Astrocyte of the hippocampus (primary cell): ENCODE measurements at places on chromosomes 6 and 20.

DNA sequence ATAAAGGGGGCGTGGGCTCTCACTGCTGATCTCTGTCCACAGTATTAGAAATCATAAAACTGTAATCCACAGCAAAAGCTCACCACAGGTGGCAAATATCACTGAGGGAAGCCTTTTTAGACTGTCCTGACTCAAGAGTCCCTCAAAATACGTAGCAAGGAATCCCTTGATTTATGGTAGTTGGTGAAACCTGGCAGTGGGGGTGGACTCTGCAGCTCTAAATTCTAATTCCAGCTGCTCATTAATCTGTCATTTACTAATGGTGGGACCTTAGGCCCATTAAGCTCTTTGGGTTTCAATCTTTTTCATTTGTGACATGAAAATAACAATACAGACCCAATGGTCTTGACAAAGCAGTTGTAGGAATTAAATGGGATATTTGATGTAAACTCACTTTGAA is 32.3 kb downstream of the GMDS start:
- no peak for DNase-seq

DNA sequence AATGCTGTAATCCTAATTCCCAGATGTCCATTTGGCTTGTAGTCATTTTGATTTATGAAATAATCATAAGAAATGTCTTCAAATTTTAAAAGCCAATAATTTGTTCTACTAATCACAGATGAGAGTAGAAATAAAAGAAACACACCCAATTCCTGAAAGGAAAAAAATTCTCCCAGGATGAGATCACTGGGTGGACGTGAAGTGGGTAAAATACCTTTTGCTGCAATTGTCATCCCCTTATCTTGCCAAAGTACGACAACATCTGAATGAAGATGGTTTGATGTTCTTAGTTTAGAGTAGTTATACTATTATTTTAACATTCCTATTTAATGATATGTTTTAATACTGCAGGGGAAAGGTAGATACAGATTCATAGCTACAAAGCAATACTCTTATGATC is 33.7 kb downstream of the MTHFD1L start:
- no peak for DNase-seq

DNA sequence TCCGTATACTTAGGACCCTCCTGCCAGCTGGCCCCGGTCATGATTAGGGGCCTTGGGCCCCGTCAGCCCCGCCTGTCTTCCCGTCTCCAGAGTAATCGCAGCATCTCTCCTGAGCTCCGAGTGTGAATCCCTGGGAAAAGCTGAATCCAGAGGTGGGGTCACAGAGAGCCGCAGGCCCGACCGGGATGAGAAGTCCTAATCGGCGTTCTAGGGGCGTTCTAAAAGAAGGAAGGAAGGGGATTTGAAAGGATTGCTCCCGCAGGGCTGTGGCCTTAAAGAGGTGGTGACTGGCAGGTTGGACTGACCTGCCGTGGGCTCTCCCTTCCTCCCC is 371 bp downstream of the HMGN4 start:
- no peak for DNase-seq

- peak; percentile 22 for DNase-seq
Measured at GRCh38 chr6:119179062-119179461, 100.6 kb upstream of the FAM184A start.

- no peak for DNase-seq
Measured at GRCh38 chr6:159126590-159126989, 42.6 kb upstream of the FNDC1 start.

DNA sequence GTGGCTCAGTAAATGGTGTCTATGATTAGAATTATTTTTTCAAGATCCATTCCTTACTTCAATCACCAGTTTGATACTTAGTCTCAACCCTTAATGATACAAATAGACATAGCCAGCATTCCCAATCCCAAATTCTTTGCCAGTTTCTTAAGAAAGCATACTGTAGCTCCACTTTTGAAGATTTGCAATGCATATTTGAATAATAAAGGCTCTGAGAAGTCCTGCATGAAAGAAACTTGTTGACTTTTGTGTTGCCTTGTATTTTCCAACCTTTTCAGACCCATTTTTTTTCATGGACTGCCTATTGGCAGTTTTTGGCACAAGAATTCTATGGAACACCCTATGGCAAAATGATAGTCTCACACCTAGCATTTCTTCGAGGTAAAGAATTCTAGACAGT is 215.6 kb upstream of the CHD6 start:
- no peak for DNase-seq

GRCh38 chr20:6686171-6686570 is 81.3 kb upstream of the BMP2 start:
- no peak for DNase-seq

GRCh38 chr6:36692220-36692619 is 5.4 kb upstream of the RAB44 start:
- no peak for DNase-seq

DNA sequence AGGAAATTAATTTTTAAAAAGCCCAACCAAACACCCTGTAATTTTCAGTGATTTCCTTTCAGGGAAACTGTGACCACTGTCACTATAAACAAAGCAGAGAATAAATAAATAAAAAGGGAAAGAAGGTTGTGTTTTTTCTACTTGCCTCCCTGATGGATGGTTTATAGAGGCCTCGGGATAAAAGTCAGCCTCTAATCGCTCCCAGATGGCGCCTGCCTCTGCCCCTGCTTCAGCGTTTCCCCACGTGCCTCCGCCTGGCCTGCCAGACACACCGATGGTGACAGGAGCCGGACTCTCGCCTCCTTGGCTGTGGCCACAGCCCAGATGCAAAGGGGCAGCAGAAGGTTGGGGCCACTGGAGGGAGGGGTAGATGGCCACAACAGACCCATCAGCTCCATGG is 327.7 kb downstream of the CDC5L start:
- no peak for DNase-seq

GRCh38 chr6:7887278-7887991 is 23.2 kb downstream of the TXNDC5 start:
- no peak for DNase-seq

DNA sequence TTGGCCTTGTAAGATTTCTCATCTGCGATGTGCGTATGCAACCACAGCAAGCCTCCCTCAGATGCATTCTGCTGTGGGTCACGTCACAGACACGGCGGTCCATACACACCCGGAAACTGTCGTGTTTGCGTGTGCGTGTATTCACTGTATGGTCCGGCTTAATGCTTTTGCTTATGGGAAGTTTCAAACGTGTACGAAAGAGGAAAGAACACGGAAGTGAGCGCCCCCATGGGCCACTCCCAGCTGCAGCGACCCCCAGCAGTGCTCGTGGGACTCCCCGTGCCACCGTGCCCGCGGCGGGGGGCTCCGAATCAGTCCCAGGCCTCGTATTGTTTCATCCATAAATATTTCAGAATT is 10.2 kb downstream of the DLL1 start:
- no peak for DNase-seq

- no peak for DNase-seq
Measured at GRCh38 chr6:39322306-39322850, at the start of gene KCNK16. KCNK16 (minus strand) TSS chr6:39322702; CDS start chr6:39322540, 162 bp downstream.

- no peak for DNase-seq
Measured at GRCh38 chr6:35208419-35208818, 5.3 kb upstream of the SCUBE3 start.

GRCh38 chr6:32975886-32976285 is 7.5 kb downstream of the BRD2 start:
- no peak for DNase-seq

DNA sequence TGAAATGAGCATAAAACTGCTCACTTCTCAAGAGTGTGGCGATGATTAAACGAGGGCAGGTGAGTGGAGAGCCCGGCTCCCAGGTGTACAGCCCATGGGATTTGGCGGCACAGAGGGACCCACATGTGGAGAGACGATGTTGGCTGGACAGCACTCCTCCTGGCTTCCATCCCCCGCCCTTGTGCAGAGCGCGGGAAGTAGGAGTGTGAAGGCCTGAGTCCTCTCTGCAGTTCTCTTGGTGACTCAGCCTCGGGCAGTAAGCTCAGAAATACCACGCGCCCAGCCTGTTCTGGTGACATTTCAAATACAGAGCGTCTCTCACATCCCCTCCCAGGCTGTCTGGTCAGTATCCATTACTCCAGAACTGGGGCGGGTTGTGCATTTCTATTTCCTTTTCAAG is 94.2 kb upstream of the SRSF6 start:
- DNase-seq: no peak

GRCh38 chr6:24897186-24897585 is 38.6 kb downstream of the RIPOR2 start:
- no peak for DNase-seq

GRCh38 chr6:152721956-152722355 is 24.3 kb downstream of the MYCT1 start:
- no peak for DNase-seq

GRCh38 chr20:63682384-63683139 is 13.9 kb upstream of the TNFRSF6B start:
- peak; percentile 96 for DNase-seq

DNA sequence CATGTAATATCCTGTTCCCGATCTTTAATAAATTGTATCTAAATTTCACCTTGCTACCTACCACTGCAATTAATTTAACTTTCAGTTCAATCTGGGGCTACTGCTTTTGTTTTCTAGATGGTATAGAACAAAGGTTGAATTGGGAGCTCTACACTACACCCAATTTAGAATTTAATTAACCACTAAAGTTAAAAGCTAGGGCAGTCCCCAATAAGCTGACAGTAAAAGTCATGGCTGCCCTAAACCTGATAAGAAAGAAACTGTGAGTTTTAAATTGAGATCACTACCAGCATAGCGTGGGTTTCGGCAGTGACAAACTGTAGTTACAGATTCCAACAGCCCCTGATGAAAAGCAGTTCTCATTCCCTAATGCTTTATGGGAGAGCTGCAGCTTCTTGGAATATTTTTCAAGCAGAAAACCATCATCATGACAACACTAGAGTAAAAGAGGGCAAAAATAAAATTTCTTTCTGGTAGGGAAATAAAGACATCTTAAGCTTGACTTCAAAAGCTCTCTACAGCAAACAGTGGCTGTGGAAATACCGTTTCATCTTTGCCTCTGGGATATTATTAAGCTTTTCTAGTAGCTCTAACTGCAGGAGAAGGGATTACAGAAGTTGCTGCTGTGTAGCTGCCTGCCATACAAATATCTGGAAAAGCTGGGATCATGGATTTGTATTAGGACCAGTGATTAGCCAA is 1372.1 kb downstream of the EPHA7 start:
- no peak for DNase-seq

GRCh38 chr20:56861590-56861989 is 232.5 kb downstream of the TFAP2C start:
- no peak for DNase-seq

- peak; percentile 69 for DNase-seq
Measured at GRCh38 chr6:121443971-121444541, 8.6 kb downstream of the GJA1 start.

DNA sequence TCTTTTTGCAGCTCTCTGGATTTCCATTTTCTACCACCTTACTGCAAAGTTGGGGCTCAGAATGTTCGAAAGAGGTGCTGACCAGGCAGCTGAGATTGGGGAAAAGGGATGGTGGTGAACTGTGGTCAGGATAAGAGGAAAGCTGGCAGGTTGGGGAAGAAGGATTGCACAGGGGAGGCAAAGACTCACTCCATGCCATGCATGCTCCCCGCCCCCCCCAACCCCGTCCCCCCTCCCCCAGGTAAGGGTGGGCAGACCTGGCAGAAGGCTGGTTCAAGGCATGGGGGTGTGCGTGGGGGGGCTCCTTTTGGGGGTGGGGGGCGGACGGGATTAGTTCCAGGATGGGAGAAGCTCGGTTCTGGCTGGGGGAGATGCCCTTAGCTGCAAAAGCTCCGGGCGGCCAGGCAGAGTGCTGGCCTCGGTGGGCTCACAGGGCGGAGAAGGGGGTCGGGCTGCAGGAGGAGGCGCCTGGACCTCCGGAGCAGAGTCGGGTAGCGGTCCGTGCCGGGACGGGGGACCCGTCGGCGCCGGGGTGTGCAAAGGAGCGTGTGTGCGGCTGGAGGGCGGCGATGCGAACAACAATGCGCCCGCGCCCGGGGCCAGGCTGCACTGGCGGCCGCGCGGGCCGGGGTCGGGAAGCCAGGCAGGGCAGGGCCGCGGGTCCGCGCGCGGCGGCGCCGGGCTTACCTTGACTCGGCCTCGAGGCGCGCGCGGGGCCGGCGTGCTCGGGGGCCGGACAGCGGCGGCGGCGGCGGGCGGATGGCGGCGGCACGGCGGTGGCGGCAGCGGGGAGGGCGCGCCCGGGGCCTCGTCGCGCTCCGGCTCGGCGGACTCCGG is 880 bp downstream of the ADNP start:
- peak; percentile 51 for DNase-seq

GRCh38 chr20:10328897-10329255 is 105.1 kb downstream of the MKKS start:
- no peak for DNase-seq

DNA sequence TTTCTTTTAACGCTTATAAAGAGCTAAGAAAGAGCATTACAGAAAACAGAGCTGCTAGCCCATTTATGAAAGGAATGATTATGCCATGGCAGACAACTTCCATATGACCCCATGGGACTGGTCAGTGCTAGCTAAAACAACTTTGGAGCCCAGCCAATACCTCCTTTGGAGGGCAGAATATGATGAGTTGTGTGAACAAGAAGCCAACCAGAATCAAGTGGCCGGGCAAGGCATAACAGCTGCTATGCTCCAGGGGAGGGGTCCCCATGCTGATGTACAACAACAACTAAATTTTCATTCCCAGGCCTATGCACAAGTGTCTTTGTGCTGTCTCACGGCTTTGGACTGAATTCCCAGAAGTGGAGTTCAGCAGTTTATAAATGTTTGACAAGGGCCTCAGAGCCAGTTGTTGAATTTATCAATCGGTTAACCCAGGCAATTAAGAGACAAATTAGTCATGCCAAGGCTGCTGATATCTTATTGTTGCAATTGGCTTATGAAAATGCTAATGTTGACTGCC is 65.0 kb upstream of the ASCC3 start:
- DNase-seq: no peak

DNA sequence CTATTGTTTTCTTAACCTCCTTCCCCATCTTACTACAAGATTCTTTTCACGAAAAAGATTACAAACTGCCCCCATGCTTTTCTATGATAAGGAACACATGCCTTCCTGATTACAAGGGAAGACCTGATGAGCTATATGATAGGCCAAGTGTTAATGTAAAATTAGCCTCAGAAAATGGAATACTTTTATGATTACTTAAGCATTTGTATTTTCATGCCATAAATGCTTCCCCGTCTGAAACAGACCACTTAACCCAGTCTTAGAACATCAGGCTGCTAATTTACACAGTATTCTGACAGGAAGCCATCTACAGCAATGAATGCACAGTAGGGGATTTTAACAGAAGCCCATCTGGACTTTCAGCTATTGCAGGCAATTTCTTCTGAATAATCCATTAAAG is 274.9 kb downstream of the HAO1 start:
- peak; percentile 11 for DNase-seq

GRCh38 chr6:12653486-12653885 is 63.1 kb upstream of the PHACTR1 start:
- DNase-seq: no peak

DNA sequence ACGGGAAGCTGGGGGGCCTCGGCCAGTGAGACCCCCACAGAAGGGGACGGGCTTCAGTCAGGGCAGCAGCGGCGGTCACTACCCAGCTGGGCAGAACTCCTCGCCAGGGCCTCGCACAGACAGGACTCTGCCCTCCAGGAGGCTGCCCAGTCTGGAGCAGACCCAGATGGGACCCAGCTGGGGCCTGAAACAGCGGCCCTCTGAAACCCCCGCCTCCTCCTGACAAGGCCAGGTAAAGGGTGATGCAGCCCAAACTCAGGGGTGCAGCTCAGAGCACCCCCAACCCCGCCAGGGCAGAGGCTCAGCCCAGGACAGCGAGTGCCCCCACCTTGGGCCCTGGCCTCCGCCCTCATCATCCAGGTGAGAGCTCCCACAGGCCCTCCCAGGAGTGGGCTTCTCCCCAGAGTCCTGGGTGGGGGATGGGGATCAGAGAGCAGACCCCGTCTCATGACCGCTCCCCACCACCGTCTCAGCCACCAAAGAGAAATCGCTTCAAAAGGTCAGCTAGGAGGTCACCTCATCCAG is 2.2 kb downstream of the EEF1A2 start:
- DNase-seq: no peak
